Posterior vena cava (tissue), 2 donors: ENCODE measurements at places on chromosomes 5 and 9.

DNA sequence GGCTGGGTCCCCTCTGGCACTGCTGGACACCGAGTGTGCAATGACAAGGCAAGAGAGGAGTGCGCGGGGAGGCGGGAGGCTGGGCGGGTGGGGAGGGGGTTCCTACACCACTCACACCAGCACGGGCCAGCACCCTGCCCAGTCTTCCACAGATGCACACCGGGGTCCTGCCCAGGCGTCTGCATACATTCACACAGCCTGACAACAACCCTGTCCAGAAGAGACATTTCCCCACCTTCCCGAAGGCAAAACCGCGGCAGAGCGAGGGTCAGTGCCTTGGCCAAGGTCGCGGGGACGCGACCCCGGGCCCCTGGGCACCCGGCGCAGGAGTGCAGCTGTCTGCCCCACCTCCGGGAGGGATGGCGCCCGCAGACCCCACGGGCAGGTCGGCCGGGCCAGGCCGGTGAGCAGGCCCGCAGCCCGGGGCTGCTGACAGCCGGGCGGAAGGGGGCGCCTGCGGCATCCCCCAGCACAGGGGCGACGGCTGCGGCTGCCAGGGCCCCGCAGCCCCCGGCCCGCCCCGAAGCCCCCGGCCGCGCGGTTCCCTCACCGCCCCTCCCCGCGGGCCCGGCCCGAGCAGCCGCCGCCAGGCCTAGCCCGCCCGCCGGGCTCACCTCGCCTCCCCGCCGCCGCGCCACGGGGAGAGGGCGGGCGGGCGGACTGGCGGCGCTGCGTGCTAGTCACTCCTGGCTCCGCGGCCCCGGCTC lies 496 bp downstream of the MAPK9 start:
- no peak for DNase-seq

GRCh38 chr5:143871672-143872071 lies 59.7 kb downstream of the HMHB1 start:
- no peak for DNase-seq

GRCh38 chr9:111178331-111179055 lies 140.2 kb upstream of the LPAR1 start:
- no peak for DNase-seq

DNA sequence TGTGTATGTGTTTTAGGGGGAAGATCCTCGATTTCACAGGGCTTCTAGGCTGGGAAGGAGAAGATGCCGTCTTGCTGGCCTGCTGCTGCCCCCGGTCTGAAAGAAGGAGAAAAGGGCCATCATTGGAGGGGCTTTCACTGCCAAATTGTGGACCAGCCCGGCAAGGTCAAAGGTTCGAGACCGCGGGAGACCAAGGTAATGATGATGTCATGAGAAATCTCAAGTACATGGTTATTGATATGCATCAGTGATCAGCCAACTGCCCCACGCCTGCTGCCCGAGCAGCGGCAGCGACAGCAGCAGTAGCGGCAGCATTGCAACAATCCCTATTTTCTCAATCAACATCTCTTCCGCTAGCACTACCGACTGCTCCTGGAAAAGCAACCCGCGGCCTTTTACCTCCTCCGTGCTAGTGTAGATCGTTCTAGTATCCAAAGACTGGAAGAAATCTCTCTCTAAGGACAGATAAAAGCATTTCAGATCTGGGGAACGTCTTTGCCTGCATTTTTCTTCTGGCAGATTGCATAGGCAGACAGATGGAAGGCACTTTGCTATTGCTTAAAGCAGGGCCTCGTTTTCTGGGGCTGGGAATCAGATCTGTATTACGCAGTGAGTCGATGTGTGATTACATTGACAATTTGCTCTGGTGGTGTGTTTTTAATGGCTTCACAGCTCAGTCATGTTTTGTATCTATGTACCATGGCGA lies 215.3 kb downstream of the MEF2C start:
- no peak for DNase-seq

DNA sequence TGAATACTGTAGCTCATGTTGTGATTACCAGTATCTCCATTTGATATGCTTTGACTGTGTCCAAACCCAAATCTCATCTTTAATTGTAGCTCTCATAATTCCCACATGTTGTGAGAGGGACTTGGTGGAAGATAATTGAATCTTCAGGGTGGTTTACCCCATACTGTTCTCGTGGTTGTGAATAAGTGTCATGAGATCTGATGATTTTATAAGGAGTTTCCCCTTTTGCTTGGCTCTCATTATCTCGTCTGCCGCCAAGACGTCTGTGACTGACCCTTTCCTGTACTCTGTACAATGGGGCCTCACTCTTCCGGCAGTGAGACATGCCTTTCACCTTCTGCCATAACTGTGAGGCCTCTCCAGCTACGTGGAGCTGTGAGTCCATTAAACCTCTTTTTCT lies 59.3 kb downstream of the TRIO start:
- no peak for DNase-seq

- no peak for DNase-seq
Measured at GRCh38 chr5:143495110-143495509, 91.6 kb upstream of the NR3C1 start.

- no peak for DNase-seq
Measured at GRCh38 chr9:113154946-113155345, 4.1 kb downstream of the SLC31A2 start.

- DNase-seq = no peak
Measured at GRCh38 chr5:56479696-56480077, 246.6 kb upstream of the ANKRD55 start.

- no peak for DNase-seq
Measured at GRCh38 chr9:18905028-18905882, 127.8 kb downstream of the SAXO1 start.

GRCh38 chr9:80004714-80005113 lies 432.9 kb downstream of the TLE4 start:
- DNase-seq = no peak

DNA sequence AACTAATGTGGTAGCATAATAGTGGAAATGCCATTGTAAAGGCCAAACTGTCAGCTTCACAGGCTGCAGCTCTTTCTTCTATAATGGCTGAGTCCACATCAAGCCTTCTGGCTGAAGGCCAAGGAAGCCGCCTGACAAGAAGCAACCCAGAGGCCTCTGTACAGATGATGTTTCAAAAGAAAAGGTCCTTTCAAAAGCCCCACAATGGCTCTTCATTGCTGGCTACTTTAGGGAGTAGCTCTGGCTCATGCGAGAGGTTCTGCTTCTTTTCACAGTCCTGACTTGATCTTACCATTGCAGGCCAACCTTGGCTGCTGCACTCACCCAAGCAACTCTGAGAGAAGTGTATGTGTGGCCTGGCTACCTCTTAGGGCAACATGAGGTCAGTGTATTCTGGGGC lies 54.5 kb upstream of the EQTN start:
- no peak for DNase-seq

DNA sequence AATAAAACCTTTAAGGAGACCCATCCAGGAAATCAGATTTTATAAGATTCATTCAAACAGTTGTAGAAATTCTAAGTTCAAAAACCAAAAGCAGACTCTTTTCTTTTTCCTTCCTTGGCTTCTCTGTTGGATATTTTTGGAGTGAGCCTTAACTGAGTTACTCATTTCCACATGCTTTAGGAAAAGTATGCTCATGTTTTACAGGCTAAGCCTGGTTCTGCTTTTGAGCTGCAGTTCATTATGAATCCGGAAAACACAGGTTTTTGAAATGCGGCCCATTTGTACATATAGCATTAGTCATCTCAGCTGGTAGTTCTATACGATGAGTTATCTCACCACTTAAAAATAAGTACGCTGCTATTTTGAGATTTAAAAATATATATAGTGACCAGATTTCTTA lies 156.6 kb upstream of the DMRT1 start:
- no peak for DNase-seq

DNA sequence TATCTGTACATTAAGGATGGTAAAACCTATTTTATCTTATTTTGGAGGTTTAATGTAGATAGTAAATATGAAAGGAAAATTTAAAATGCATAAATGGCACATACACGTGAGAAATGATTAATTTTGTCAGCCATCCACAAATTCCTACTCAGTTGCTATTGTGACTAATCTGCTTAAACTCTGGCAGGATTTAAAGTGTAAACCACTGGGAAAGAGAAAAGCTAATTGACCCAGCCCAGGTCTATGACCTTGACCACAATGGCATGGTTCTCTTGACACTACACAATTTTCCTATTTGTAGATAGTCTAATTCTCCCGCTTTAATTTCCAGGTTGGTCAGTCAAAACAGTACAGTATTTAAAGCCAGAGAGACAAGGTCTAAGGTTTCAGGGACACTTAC lies 459.0 kb upstream of the KLF4 start:
- DNase-seq = no peak

DNA sequence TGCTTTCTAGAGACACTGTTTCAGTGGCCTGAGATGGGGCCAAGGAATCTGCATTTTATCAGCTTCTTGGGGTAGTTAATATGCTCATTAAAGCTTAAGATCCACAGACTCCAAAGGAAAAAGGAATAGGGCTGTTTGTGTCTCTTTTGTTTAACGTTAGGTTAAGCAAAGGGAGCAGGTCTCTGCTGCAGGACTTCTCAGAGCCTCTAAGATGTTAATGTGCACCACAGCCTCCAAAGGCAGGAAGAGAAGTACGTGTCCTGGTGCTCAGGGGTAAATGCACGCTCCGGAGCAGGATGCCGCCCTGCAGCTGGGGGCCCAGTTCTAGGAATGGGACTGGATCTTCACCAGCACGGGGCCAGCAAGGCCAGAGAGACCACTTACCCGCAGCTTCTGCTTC lies 19.6 kb downstream of the SPARC start:
- no peak for DNase-seq

DNA sequence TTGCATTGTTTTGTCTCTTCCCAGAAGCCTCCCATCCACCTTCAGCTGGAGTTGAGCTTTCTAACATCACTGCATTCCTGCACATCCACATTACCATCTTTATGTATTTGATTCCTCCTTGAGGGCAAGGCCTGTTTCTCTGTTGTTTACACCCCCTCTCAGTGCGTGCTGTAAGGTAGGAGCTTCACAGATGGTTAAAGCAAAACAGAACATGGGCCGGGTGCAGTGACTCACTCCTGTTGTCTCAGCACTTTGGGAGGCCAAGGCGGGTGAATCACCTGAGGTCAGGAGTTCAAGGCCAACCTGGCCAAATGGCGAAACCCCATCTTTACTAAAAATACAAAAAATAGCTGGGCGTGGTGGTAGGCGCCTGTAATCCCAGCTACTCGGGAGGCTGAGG lies 110.9 kb downstream of the KCNIP1 start:
- peak; percentile 34 for DNase-seq

GRCh38 chr9:130387905-130388304 lies 56.9 kb upstream of the ASS1 start:
- DNase-seq = no peak

DNA sequence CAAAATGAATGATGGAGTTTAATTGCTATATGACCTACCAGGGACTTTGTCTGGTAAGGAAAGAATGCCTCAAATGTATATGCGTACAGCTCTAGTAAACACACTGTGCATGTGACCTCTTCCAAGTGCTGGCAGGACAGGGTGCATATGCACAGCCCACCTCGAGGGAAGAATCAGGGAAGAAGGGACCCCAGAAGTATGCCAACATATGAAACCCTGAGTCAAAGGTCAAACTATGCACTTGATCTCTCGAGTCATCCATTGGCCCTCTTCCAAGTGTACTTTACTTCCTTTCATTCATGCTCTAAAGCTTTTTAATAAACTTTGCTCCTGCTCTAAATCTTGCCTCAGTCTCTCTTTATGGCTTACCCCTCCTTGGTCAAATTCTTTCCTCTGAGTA lies 804.6 kb upstream of the COX7C start:
- no peak for DNase-seq

GRCh38 chr5:80885396-80886000 lies 74.7 kb upstream of the RASGRF2 start:
- DNase-seq = no peak

DNA sequence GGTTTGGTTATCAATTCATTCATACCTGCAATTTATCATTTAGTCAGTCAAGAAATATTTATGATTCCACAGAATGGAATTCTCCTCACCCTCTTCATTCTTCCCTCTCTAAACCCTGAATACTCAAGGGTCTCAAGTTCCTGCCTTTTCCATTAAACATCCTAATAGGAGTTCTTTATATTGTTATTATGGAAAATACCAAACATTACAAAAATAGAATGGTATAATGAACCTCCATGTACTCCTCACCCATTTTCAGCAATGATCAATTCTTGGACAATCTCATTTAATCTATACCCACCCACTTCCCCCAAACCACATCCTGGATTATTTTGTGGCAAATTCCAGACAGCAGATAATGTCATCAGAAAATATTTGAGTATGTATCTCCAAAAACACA lies 74.5 kb downstream of the ADAMTS12 start:
- no peak for DNase-seq

DNA sequence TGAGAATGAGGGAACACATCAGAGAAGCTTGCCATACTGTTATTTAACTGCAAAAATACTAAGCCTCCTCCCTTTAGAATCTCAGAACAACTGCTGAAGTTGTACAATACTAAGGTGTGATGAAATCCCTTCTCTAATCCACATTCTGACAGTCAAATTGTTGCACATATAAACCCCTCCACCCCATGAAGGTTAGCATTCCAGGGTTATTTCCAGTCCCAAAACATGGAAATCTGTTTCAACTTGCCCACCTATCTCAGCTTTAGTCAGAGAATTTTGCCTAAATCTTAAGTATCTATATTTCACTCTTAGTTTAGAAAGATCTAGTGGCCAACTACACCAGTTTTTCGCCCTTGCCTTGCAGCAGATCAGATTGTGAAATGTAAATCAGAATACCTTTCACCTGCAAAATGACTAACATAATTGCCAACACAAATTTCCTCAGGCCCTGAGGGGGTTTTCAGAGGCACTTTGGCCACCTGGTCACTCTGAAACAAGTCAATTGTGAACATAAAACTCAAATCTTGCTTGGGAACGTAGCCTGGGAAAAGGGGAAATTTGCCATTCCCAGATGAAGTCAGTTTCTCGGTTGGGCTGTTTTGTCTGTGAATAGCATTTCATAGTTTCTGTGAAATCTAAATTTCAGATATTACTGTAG lies 93.9 kb downstream of the EFNA5 start:
- no peak for DNase-seq

GRCh38 chr5:172769616-172770373 lies 1.2 kb downstream of the DUSP1 start:
- DNase-seq = peak; percentile 90

- no peak for DNase-seq
Measured at GRCh38 chr5:159864885-159865691, 51.2 kb upstream of the ADRA1B start.

- DNase-seq = no peak
Measured at GRCh38 chr9:20597862-20598261, 24.4 kb downstream of the MLLT3 start.
